ENCODE measurements at places on chromosomes 11 and 22. TPM values are rescaled to one million over a fixed set of nuclear protein-coding genes. Genes with fewer than 3 reads are reported as not detected.
A peak's percentile ranks its signal among the peaks of the same experiment; 100 is the strongest.

- peak; percentile 94 for DNase-seq
Observed at GRCh38 chr22:30262917-30263741, 3.5 kb downstream of the OSM start.

DNA sequence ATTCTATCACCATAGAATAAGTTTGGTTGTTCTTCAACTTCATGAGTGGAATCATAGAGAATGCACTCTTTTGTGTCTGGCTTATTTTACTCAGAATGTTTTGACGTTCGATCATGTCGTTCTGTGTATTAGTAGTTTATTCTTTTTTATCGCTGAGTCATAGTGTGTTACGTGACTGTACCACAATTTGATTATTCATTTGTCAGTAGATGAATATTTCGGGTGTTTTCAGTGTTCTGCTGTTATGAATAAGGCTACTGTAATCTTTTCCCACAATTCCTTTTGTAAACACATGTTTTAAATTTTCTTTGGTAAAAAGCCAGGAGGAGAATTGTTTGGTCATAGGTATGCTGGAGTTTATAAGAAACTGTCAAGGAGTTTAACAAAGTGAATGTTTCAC is 279.9 kb upstream of the B3GAT1 start:
- no peak for DNase-seq

- no peak for DNase-seq
Observed at GRCh38 chr11:64025205-64025604, 10.5 kb upstream of the FLRT1 start.

PLAAT3 gene
- 62.6 TPM for total RNA-seq

MIAT gene
- 5.0 TPM for total RNA-seq

DNA sequence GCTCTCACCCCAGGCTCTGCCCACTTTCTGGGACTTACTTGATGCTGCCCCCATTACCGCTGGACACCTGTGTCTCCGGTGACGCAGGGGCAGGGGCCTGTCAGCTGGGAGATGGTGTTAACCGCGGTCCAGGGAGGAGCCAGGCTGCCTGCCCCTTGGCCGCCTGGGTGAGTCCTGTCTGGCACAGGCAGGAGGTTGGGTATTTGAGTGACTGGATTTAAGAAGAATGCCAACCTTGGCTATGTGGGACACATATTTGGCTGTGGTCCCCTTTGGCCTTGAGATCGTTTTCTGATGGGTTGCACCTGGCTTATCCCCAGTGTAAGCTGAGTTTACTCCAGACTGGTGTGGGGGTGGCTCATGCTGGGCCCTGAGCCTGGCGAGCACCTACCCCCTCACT is 2.5 kb downstream of the MUC6 start:
- DNase-seq = no peak

DNA sequence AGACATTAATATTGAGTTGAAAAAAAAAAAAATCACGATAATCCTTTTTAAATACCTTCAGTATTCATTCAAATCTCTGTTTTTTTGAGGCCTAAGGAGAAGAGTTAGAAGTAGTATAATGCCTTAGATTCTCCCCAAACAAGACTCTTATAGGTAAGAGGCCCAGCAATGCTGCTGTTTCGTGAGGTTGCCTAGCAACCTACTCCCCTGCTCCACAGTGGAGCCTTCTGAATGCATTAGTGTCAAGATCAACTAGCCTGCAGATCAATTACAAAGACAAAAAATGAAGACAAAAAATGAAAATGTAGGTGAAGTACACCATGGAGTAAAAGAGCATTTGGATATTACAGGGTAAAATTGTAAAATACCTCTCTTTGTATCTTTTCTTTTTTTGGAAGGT is 229.8 kb upstream of the LUZP2 start:
- no peak for DNase-seq

DNA sequence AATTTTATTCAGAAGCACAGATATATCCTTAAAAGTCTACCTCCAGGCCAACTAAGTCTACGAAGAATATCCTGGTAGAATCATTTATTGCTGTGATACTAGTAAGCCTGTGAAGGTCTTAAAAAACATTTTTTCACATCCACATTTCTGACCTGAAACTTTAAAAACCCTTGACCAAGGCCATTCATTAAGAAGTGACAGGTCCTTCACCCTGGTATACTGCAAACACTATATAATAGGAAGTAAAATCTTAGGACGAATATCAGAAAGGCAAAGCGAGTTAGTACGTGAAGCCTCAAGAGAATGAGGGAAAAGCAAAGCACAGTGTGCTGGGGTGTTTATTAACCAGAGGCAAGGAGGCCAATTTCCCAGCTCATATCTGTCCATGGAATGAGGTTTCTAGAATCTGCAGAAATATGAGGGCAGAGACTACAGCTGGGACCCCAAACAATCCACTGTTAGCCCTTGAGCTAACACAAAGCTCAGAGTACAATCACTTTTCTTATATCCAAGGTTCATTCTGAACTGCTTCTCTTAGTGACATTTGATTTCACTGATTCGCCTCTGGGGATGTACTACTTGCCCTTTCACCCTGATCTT is 71.0 kb downstream of the AMBRA1 start:
- DNase-seq = no peak

Data from aorta (tissue), 5 donors.